ENCODE measurements at places on chromosomes 13 and 19.

DNA sequence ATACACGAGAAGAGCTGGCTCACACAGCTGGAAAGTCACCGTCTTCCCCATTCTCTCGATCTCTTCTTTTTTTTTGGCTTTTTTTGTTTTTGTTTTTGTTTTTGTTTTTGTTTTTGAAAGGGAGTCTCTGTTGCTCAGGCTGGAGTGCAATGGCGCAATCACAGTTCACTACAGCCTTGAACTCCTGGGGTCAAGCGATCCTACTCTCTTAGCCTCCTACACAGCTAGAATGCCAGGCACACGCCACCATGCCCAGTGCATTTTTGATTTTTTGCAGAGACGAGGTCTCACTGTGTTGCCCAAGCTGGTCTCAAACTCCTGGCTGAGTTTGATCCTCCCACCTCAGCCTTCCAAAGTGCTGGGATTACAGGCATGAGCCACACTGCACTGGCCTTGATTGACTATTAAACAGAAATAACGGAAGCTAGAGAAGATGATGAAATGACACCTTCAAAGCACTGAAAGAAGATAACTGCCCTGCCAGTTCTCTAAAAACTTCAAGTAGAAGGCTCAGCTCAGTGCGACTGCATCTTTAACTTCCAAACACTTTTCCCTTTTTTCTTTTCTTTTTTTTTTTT is 4.0 kb downstream of the FXYD3 start:
- no peak for DNase-seq

- no peak for DNase-seq
Observed at GRCh38 chr19:4700693-4700970, 23.0 kb downstream of the DPP9 start.

GRCh38 chr13:74027161-74027779 is 106.9 kb downstream of the KLF12 start:
- DNase-seq, result no peak

DNA sequence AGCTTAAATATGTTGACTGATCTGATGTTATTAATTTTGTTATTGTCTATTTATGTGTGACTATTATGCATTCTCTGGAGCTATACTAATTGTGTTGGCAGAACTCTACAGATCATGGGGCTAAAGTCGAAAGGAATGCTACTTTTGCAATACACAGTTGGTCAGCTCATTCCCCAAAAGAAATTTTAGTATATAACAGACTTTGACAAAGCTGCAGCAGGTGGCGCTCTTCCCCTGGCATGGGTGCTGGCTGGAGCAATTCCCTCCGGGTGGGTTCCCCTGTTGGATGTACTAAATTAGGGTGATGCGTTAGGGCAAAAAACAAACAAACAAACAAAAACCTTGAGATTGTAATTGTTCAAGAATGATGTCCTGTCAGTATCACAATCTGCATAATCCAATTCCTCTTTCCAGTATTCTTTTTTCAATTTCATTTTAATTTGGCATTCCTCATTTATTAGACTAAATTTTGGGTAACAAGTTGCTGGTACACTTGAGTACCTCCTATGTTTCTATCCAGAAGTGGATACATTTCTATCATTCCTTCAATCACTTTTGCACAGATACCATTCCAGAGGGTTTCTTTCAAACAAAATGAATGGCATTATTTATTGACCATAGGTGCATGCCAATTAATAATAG is 322.8 kb upstream of the EDNRB start:
- no peak for DNase-seq

DNA sequence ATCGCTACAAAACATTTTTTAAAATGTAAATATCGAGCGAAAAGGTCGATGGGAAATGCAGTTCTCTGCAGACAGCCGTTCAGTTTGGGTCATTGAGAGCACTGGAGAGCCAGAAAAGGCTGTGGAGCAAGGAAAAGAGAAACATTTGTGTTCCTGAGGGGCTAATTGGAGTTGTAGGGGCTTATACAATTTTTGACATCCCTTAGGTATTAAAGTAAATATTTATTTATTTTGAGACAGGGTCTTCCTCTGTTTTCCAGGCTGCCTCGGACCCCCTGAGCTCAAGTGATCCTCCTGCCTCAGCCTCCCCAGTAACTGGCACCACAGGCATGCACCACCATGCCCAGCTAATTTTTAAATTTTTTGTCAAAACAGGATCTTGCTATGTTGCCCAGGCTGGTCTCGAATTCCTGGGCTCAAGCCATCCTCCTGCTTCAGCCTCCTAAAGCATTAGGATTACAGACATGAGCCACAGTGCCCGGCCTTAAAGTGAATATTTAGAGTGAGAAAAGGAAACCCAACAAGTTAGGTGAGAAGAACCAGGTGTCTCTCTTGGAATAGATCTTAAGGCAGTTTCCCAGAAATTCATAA is 825 bp upstream of the YIF1B start:
- no peak for DNase-seq

DNA sequence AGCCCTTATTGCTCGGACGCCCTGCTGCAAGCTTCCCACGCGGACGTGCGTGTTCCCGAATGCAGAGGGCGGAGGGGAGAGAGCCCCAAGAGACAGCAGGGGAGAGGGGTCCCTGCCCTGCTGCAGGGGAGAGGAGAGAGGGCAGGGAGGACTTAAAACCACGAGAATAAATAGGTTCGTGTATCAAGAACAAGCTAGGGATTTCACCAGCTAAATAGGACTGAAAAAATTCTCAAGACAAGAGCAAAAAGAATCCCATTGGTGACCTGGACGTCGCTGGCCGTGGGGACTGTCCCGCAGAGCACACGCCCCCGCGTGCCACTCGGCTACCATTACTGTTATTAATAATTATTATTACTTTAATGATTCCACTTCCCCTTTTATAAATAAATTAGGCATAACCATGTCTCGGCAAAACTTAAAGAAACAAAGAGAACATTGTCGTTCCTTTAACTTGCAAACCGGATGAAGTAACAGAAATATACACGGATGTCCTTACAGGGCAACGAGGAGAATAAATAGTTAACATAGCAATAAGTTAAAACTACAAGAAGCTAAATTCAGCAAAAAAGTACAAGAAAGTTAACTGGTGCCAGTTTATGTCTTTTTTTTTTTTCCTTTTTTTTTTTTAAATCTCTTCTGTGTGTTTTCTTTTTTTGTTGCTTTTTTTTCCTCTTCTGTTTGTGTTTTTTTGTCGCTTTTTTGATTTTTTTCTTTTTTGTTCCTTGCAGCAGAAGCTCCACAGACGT is 16.6 kb downstream of the PRKCSH start:
- DNase-seq, result no peak

- no peak for DNase-seq
Observed at GRCh38 chr19:31825134-31826094, 476.2 kb upstream of the TSHZ3 start.

DNA sequence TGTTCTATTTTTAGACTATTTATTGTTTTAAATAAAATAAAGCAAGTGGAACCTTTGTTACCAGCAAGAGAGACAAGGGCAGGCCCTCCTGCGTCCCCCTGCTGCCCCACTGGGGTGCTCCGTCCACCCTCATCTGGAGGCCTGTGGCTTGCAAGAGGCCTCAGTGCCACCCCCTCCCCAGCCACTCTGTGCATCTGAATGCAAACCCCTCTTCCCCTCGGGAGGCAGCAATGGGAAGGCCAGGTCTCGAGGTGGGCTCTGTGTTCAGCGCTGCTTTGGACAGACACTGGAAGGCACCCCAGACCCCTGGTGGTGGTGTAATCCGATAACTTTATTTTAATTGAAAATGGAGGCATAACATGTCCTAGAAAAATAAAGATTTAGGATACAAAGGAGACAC is 4.6 kb downstream of the SIX5 start:
- no peak for DNase-seq

GRCh38 chr19:24078680-24079079 is 8.3 kb upstream of the ZNF254 start:
- no peak for DNase-seq

GRCh38 chr13:59459972-59460371 is 703.8 kb downstream of the DIAPH3 start:
- DNase-seq, result no peak

- DNase-seq, result no peak
Observed at GRCh38 chr13:85314686-85315085, 484.5 kb downstream of the SLITRK6 start.

- DNase-seq, result no peak
Observed at GRCh38 chr13:111042661-111043226, 72.4 kb upstream of the ARHGEF7 start.

GRCh38 chr19:23783636-23784035 is 24.9 kb upstream of the ZNF681 start:
- no peak for DNase-seq

GRCh38 chr19:38596057-38596981 is 21.4 kb downstream of the MAP4K1 start:
- no peak for DNase-seq

DNA sequence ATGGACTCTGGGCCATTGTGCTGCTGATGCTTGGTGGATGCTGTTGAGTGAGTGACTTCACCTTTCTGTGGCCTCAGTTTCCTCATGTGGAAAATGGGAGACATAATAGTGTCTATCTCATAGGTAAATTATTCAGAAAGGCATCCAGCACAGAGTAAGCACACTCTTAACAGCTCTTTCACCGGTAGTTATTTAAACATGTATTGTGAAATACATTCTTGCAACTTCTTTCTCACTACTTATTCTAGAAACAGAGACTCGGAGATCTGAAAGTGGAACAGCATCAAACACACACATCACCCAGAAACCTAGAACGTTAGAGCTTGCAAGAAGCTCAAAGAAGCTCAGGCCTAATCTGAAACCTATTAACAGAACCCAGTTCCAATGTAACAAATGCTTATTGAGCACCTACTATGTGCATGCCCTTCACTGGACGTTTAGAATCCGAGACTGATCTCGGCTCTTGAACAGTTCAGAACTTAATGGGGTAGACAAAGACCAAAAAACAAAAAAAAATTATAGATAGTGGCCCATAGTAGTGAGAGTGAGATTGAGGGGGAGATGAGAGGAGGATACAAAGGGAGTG is 4.1 kb downstream of the ZSWIM9 start:
- no peak for DNase-seq

- DNase-seq, result no peak
Observed at GRCh38 chr13:101837288-101837687, 384.8 kb downstream of the ITGBL1 start.

DNA sequence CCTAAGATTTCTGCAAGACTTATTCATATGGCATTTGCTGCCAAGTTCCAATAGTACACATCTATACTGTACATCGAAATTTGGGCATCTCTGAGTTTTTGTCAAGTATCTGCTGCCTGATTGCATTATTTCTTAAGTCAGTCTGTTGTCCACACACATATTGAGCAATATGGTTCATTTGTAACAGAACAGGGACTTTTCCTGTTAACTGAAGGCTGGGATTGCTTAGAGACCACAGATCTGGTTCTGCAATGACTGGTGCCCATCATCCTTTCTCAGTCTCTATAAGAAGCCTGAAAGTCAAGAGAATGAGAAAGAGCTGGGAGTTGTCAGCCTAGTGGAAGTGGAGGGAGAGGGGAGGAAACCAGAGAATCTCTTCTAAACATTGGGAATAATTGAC is 22.5 kb upstream of the MYCBP2 start:
- DNase-seq, result no peak

DNA sequence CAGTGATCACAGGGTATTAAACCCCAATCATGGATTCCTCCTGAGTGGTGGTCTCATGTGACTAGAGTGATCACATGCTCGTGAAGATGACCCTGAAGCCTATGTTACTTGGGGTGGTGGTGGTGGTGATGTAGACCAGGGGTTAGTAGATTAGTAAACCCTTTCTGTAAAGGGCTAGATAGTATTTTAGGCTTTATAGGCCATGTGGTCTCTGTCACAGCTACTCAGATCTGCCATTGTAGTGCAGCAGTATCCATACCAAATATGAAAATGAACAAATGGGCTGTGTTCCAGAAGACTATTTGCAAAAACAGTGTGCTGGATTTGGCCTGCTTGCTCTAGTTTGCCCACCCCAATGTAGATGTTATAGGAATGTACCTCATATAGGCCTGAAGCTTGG is 9.4 kb downstream of the NDFIP2 start:
- DNase-seq, result no peak

DNA sequence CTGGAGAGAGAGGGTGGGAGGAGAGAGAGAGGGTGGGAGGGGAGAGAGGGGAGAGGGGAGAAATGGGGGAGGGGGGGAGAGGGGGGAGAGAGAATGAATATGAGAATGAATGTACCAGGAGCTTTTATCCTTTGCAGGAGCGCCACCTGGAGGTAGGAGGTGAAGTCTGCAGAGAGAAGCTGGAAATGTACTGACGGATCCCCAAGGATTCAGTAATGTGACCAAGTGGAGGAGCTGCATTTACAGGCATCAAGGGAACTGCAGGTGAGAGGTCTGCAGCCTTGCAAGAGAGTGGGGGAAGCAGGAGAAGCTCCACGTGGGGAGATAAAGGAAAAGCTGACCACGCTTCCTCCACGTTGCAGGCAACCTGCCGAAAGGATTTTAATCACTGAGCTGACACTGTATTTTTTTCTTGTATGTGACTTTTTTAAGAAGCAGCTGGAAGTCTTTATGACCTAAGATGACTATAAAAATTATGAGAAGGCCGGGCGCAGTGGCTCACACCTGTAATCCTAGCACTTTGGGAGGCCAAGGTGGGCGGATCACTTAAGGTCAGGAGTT is 33.7 kb downstream of the VSTM1 start:
- DNase-seq, result no peak

DNA sequence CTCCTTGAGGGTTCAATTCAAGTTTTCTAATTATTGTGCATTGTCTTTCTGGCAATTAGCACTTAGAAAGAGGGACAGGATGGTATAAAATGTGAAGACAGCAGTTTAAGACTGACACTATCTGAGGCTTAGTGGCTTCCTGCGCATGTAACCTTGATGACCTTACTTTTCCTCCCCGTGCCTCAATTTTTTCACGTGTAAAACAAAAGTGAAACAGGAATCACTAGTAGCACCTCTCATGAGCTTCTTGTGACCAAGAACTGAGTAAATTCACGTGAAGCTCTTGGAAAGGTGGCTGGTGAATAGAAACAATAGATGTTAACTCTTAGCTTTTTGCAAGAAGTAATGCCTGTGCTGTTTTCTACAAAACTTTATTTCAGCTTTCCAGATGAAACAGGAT is 233.9 kb downstream of the LMO7 start:
- DNase-seq, result no peak

DNA sequence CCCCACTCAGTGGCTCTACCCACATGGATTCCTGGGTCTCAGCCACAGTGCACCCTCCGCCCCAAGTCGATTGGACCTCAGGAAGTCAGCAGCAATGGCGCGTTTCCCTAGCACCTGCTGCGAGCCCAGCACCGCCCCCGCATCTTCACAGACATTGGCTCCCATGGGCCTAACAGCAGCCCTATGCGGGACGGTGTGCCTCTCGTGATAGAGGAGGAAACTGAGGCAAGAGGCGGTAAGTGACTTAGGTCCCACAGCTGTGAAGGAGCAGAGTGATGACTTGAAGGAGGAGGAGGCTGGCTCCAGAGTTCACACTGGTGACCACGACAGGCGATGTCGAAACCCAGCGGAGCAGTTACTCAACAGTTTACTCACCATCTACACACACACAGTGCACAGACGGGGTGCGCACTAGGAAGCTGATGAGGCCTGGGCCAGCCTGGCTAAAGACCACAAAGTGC is 104.5 kb upstream of the SOX1 start:
- DNase-seq, result no peak

GRCh38 chr13:74114641-74115040 is 19.6 kb downstream of the KLF12 start:
- no peak for DNase-seq

All from epithelial cell of proximal tubule (primary cell).